Fibroblast of skin of left quadriceps (primary cell): ENCODE measurements at places on chromosomes 12 and 14.

DNA sequence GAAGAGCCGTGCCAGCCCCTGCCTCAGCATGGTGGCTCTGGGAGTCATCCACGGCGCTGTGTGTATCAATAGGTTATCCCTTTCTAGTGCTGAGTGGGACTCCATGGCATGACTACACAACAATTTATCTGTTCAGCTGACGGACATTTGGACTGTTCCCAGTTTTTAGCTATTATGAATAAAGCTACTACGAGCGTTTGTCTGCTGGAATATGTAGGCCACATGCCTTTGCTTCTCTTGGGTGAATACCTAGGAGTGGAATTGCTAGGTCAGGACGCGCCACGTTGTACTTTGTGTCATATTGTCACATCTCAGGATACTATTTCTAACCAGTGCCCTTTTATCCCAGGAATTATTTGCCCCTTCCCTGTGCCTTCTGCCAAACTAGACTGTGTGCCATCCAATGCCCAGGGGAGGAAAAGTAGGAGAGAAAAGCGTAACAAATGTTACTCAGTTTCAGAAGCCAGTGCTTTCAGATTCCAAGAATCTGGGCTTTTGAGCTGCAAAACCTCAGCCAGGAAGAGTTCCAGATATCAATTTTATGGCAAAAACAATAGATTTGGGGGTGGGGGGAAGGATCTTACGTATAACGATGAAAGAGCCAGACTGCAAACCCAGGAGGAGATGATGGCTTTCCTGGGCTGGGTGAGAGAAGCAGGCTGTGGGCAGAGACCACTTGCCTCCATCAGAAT is 62.5 kb upstream of the NCOR2 start:
- no peak for DNase-seq

DNA sequence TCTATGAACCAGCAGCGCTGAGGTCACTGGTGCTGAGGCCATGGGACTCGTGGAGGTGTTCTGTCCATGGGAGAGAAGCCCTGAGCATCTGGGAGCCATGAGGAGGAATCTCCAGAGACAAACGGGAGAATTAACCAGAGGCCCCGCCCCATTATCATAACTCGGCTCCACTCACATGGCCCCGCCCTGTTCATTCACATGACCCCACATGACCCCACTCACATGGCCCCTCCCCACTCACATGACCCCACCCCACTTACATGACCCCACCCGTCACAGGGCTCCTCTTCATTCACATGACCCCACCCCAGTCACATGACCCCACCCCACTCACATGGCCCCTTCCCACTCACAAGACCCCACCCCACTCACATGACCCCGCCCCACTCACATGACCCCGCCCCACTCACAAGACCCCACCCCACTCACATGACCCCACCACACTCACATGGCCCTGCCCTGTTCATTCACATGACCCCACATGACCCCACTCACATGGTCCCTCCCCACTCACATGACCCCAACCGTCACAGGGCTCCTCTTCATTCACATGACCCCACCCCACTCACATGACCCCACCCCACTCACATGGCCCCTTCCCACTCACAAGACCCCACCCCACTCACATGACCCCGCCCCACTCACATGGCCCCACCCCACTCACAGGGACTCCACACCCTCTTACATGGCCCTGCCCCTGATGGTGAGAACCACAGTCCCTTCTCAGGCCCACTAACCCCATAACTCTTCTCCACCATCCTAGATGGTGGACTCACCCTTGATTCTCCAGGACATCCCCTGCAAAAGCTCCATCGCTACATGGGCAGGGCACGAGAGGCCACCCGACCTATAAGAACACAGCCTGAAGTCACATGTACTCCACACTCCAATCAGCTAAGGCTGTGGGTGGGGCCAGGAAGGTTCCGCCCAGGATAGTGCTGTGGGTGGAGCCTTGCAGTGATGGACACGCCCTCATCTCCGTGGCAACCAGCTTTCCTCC is 151.1 kb upstream of the SFSWAP start:
- DNase-seq = no peak

DNA sequence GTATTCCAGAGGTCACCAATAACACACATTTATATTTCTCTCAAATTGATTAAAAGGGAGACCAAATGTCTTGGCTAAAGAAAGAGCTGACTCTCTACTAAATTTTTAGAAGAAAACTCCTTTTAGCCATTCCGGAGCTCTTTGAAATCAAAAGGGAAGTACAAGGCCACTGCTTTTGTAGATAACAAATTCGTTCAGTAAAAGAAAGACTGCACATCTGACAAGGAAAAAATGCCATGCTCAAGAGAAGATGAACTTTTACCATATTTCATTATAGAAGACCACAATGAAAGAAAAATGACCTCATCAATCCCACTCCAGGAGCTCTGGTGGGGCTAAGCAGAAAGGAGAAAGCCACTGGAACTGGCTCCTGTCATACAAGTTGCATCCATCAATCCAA is 57.6 kb downstream of the SPTSSA start:
- DNase-seq = no peak

DNA sequence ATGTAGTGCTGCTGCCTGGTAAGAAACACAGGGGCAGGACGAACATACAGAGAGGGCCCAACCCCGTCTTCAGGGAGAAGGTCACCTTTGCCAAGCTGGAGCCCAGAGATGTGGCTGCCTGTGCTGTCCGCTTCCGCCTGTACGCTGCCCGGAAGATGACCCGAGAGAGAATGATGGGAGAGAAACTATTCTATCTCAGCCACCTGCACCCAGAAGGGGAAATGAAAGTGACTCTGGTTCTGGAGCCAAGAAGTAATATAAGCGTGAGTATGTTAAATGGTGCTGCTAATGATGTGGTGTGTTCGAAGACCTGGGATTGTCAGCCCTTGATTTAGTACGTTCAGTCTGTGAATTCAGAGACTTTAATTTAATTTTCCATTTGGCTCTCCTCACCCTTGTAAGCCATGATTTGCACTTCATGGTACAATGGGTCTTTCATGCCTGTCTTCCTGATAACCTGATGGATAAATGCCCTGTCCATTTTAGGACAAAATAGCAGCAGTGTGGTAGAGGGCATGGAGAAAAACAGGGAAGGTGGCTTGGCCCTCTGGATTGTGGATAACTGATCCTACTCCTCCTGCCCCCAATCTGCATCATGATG is 318.9 kb downstream of the SNAPC1 start:
- no peak for DNase-seq

GRCh38 chr12:13094367-13094766 is 9.1 kb downstream of the GSG1 start:
- DNase-seq = no peak

GRCh38 chr14:72201645-72202044 is 269.4 kb downstream of the RGS6 start:
- no peak for DNase-seq
